ENCODE measurements at places on chromosomes 5 and 9.

DNA sequence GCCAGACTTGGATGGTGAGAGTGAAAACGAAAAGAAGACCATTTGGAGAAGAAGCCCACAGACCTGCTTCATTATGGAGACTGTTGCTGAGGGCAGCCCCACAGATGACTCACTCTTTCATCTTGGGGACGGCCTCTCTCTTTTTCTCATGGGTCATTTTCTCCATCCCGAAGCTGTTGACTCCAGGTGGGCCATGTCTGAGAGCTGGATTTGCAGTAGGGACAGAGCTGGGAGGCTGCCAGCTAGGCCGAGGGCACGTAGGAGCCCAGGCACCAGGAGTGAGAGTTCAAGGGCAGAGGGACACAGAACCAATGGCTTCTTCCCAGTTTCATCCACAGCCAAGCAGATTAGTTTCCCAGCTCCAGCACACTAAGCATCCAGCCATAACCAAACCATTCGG lies 92.4 kb downstream of the S1PR3 start:
- DNase-seq: no peak

DNA sequence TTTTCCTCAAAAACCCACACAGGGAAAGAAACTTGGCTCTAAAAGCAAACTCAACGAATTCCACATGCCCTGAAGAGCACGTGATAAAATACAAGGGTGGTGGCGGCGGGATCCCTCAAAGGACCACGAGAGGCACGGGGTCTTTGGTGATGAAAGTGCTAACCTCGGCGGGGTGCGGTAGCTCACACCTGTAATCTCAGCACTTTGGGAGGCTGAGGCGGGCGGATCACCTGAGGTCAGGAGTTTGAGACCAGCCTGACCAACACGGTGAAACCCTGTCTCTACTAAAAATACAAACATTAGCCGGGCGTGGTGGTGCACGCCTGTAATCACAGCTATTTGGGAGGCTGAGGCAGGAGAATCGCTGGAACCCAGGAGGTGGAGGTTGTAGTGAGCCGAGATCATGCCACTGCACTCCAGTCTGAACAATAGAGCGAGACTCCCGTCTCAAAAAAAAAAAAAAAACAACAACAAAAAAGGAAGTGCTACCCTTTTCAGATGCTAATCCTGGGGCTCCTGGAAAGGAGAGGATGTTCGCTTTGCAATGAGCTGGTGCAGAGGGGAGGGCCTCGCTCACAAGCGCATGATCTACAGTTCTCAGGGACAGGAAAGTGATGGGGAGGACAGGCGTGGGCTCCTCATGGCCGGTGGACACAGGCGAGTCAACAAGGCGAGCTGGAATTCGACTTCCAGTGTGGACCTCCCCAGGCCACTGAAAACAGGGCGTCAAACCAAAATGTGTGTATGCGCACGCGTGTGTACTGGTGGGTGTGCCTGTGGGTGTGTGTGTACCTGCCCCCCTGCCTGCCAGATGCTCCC lies 54.1 kb downstream of the USP20 start:
- DNase-seq: no peak

- no peak for DNase-seq
These were observed 6.1 kb upstream of the GCNT1 start for GRCh38 chr9:76452839-76453238.

- no peak for DNase-seq
These were observed 2.3 kb downstream of the RXFP3 start for GRCh38 chr5:33938507-33938796.

DNA sequence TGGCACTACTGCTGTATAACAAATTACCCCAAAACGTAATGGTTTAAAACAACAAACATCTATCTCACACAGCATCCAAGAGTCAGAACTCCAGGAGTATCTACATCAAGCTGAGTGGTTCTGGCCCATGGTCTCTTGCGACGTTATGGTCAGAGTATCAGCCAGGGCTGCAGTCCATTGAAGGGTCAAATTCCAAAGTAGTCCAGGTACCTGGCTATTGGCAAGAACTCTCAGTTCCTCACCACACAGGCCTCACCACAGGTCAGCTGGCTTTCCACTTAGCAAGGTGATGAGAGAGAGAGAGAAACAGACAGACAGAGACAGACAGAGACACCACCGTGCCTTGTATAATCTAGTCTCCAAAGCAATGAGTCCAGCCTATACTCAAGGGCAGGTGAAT lies 22.6 kb downstream of the EPB41L4A start:
- no peak for DNase-seq

GRCh38 chr5:102154291-102154690 lies 141.8 kb downstream of the SLCO4C1 start:
- DNase-seq: no peak

DNA sequence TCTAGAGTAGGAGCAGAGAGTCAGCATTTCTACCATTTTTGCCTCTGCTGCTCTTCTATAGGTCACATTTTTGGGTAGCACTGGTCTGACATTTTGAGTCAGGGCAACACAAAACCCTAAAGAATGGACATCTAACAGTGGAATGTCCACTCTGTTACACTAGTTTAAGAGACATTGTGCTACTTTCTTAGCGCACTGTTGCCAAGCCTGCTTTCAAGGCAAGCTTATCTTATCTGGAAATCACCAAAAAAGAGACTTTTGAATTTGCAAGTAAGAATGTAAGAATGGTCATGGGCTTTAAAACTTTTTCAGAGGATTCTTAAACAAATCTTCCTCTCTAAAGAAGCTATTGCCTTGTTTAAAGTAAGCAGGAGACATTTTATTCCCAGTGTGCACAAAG lies 73.0 kb upstream of the STARD4 start:
- DNase-seq: no peak

DNA sequence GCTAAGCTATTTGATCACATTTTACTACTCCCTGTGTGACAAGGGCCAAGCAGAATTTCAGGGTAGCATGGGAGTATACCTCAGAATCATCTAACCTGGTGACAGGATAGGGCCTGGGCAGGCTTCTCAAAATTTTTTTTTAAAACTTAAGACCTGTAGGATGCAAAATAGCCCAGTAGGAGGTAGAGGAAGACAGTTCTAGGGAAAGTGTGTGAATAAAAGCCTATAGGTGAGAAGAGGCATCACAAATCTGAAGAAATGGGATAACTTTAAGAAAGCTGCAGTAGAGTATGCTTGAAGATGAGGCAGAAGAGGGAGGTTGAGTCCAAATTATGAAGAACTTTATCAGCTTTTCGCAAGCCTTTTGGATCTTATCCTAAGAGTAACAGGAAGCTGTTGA lies 32.3 kb downstream of the CNTRL start:
- DNase-seq: no peak

DNA sequence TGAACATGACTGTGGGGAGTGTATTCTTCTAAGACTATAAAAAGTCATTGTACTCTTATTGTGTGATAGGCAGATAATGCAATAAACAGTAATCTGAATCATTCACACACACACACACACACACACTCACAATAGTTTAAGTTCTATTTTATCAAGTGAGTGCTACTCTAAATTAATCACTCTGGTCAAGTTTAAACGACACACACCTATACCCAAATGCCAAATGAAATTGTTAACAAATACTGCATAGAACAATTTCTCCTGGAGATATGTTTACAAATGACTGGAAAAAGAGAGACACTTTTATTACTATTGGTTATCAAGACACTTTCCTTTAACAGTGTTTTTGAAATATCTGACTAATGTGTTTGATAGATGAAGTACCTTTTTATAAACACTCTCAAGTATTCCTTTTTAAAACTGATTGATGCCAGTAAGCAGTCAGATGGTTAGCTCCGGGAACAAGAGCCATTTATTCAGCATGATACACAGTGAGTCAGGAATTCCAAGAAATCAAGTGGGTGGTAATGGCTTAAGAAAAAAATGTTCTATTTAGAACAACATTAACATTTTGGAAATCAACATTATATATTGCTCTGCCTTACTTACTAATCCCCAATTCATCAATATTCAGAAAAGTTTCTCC lies 521.6 kb upstream of the ST8SIA4 start:
- no peak for DNase-seq

- no peak for DNase-seq
These were observed 77.7 kb upstream of the SPEF2 start for GRCh38 chr5:35540002-35540401.

- peak; percentile 0 for DNase-seq
These were observed 113.2 kb upstream of the RANBP3L start for GRCh38 chr5:36414869-36415282.

DNA sequence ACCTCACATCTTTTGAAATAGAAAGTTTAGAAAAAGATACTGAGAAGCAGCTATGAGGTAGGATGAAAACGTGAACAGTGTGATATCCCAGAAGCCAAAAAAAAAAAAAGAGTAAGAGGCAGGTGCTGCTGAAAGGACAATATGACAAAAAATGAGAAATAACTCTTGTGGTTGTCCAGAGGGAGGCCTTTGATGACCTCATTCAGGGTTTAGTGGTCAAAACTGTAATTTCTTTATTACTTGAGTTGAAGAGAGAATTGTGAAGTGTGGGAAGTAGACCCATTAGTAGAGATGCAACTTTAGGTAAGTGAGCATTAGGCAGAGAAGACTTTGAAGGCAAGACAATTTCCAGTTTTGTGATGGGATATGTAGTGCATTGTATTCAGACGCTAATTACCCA lies 1306.3 kb upstream of the ACO1 start:
- DNase-seq: no peak

- peak; percentile 80 for DNase-seq
These were observed at the start of gene MAP1B for GRCh38 chr5:72107131-72107900. Gene MAP1B, plus strand, starts transcription at chr5:72107475. Its CDS starts 57 bp downstream, at chr5:72107532.

GRCh38 chr9:14272927-14273528 lies 40.9 kb downstream of the NFIB start:
- DNase-seq: no peak

DNA sequence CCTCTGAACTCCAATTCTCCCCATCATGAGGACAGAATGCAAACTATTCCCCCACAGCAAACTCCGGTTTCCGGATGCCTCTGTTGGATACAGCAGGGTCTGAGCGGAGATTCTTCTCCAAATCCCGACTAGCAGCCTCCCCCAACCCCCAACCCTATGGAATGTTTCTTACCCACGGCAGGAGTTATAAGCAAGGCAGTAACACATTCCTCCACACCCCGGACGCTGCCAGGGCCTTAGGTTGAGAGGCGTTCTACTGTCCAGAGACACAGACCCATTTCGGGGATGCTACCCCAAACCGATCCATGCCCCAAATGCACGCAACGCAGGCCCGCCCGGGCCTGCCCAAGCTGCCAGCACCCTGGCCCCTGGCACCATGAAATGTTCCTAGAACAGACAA lies 85.6 kb upstream of the LMX1B start:
- no peak for DNase-seq

DNA sequence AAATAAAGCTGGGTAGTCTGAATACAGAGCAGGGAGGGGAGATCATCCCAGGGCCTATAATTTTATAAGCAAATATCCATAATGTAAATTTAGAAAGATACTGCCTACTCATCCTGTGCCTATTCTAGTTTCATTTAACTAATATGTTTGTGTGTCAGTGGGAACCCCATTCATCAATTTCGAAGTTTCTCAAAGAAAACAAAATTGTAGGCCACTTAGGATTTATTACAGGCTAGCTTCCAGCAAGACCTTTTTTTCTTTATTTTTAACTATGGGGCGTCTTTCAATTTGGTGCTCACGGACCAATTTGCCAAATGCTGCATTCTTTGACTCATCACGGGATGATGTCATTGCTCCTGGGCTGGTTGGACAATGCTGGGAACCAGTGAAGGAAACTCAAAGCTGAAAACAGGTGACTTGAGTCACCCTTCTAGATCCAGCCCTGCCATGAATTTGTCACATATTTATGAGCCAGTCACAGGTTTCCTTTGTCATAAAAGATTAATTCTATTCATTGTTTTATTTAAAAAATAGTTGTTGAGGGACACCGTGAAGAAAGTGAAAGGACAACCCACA lies 13.4 kb downstream of the PCSK5 start:
- DNase-seq: peak; percentile 58

All from NCI-H2227 treated with DMSO at 0.1 percent for 48 hours (cell line).